Natural killer cell treated with Interleukin-12 subunit alpha and Interleukin-12 subunit beta and Interleukin-15 and Interleukin-18, amount 100 ng/mL, for 72 hours (primary cell): ENCODE measurements at places on chromosomes 3 and 15.

DNA sequence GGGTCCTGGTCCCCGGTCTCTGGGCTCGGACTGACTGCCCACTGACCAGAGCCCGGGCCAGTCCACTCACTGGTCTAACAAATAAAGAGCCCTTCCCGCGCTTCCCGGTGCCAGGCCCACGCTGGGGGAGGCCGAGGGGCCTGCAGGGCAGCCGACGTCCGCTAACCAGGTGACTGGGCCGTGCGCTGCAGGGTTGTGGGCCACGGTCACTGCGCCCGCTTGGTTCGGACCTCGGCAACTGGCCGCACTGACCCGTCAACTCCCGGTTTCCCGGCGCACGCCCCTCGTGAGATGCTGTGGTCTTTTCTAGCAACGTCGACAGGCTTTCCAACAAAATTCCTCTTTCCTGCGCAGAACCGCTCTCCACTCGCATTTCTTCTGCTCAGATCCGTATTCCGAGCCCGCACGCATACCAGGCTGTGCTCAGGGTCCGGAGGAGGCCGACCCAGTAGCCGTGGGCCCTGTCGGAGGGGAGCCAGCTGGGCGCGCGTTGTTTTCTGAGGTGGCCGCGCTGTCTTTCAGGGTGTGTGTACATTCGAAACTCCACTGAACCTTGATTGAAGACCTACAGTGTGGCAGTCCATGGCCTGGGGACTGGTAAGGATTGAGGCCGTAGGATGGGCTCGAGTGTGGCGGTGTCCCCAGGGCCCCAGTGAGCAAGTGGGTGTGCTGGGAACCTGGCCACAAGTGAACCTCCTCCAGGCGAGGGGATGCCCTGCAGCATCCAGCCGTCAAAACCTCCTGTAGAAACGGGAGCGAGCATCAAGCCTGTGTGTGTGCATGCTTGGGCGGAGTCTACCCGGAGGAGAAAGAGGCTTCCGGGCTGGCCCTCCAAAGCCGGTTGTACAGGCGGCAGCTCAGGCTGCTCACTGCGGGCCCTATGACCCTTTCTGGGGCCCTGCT lies 875 bp upstream of the NT5DC2 start:
- DNase-seq: no peak

DNA sequence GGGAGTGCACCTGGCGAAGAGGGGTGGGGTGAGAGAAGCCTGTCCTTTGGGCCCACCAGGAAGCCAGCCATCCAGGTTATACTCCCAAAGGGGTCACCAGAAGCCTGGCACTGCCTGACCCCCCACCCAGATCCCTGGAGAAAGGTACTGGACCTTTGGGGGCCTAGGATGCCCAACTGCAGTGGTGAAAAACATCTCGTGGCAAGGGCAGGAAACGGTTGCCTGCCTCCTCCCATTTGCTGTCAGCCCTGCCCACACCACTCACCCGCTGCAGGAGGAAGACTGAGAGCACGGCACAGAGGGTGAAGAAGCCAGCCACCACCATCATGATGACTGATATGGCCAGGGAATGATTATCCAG lies 2.2 kb upstream of the ULK3 start:
- DNase-seq: no peak

DNA sequence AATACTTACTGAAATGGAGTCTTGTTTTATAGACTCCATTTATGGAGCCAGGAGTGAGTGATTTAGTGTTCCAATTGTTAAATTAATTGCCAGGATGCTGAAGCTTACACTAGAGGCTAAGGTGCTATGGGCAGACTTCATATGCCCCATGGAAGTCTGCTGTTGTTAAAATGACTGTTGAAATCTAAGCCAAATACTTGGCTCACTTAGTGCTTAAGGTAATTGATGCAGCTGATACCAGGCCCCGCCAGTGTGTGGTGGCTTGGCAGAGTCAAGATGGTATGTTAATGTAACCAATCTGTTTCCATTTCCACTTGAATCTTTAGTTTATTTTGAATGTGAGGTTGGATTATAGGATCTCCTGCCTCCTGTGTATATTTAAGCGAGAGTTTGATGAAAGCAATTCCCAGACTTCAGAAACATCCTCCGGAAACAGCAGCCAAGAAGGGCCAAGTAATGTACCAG lies 187.1 kb downstream of the ITPR1 start:
- DNase-seq: no peak

DNA sequence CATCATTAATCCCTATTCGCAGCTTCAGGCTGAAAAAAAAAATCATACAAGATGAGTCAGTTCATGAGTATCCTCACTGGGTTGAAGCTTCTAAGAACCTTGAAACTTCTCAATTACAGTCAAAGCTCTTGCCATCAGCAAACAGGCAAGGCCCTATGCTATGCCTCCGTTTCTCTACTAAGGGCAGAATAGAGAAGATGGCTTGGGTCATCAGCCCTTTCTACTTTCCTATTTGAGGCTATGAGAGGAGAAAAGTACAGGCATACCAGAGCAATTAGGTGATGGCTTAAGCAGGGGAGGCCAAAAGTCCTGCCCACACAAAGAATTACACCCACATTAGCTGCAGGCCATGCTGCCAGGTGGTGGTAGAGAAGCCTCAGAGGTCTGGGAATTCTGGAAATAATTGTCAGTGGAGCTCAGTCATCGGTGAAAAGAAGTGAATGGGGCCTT lies 89.0 kb downstream of the MRPL46 start:
- no peak for DNase-seq

DNA sequence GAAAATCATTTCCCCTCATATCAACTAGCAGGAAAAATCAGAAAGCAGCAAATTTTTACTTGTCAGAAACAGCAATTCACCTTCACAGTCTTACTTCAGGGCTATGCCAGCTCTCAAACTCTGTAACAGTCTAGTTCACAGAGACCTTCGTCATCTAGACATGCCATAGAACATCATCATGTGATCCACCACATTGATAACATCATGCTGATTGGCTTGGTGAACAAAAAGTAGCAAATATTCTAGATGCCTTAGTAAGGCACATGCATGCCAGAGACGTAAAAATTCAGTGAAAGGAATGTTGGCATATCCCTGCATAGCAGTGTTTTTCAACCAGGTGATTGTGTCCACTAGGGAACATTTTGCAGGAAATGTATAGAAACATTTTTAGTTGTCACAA lies 8.6 kb upstream of the SCAPER start:
- DNase-seq: no peak

- DNase-seq: no peak
Observed at GRCh38 chr3:177694316-177694715, 497.0 kb upstream of the TBL1XR1 start.

GRCh38 chr15:66284271-66284670 lies 9.1 kb upstream of the DIS3L start:
- no peak for DNase-seq

GRCh38 chr3:148940983-148941382 lies 50.4 kb upstream of the GYG1 start:
- DNase-seq: no peak

DNA sequence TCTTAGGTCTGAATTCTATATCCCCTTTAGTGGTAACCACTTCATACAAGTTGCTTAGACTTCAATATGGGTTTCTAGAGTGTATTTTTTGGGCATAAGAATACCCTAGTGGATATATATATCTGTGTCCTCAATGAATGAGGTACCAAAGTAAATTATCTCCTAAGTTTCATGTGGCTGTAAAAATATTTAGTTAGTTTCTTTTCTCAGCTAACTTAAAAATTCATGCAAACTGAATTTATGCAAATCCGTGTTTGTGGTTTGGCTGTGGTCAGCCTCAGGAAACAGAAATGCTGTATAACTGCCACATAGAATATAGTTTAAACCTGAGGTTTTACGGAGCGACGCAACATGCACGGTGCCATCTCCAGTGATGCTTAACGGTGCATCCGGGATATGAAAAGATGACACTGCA lies 80.3 kb downstream of the PEX5L start:
- peak; percentile 61 for DNase-seq

GRCh38 chr3:47478022-47478421 lies 2.3 kb upstream of the SCAP start:
- no peak for DNase-seq

- DNase-seq: no peak
Observed at GRCh38 chr15:90619939-90620338, 90.2 kb downstream of the CRTC3 start.

- no peak for DNase-seq
Observed at GRCh38 chr3:119945291-119945690, 149.0 kb downstream of the GSK3B start.

GRCh38 chr3:44894485-44894884 lies 20.1 kb downstream of the TGM4 start:
- DNase-seq: no peak
